Inflammatory macrophage treated with lipopolysaccharide for 1 hour (primary cell): ENCODE measurements at places on chromosomes 6 and 20.

- no peak for DNase-seq
Measured at GRCh38 chr6:5744497-5744896, 262.2 kb downstream of the NRN1 start.

DNA sequence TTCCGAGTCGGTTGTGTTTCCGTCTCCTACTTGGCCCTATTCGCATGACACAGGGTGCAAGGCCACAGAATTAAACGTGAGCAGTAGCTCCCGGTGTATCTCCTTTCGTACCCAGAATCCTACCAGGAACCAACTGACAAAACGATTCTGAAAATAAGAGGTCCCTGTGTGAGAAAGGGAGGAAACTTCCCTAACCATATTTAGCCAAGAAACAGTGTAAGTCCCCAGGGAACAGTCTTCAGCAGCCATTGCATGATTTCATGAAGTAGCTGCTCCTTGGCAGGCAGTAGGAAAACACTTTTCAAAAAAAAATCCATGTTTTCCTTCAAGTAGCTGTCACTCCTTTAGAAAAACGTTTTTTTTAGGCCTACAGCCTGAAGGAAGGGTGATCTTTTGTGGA lies 46.9 kb downstream of the PDE10A start:
- no peak for DNase-seq

- DNase-seq, result no peak
Measured at GRCh38 chr20:32980990-32981389, 23.2 kb downstream of the SUN5 start.

DNA sequence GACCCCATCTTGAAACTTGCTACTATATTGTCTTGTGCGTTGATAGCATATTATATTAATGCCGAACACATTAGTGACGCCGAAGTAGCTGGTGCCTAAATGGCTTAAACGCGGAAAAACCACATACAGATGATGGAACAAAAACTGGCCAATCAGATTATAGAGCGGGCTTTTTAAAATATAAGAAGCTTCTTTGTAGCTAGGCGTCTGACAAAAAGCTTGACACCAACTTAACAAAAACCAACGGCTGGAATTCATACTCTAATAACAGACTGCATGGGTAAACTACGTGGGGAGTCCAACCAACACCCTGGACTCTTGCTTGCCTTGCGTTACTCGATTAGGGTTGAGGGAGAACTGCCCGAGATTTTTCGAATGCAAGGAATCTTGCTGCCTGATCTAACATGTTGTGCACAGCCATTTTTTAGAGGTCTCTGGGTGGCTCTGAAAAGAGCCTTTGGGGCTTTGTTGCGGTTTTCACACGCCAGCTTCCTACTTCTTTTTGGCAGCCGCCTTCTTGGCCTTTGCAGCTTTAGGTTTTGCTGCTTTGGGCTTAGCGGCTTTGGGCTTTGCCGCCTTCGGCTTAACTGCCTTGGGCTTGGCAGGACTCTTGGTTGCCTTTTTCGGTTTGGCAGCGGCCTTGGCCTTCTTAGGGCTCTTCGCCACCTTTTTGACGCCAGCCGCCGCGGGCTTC lies 45.7 kb downstream of the OR2B2 start:
- peak; percentile 98 for DNase-seq

- peak; percentile 97 for DNase-seq
Measured at GRCh38 chr20:9397928-9398327, 116.5 kb upstream of the LAMP5 start.

DNA sequence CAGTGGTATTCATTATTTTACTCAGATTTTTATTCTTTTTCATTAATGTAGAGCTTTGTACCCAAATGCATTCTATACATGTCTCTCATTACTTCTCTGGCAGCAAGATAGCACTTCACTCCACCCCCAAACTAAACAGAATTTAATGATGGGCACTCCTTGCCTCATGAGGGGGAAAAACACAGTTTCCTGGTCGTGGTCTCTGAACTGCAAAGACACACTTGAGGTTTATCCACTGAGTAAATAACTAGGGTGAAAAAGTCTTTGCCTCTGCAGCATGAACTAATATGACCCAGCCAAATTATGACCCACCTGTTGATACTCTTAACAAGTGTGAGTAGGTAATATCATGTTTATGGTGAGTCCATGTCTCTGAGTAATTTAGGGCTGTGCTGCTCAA lies 785.2 kb upstream of the FLRT3 start:
- no peak for DNase-seq

- no peak for DNase-seq
Measured at GRCh38 chr6:35765739-35766138, 10.7 kb upstream of the CLPSL2 start.
